ENCODE measurements at places on chromosomes 1 and 21.

DNA sequence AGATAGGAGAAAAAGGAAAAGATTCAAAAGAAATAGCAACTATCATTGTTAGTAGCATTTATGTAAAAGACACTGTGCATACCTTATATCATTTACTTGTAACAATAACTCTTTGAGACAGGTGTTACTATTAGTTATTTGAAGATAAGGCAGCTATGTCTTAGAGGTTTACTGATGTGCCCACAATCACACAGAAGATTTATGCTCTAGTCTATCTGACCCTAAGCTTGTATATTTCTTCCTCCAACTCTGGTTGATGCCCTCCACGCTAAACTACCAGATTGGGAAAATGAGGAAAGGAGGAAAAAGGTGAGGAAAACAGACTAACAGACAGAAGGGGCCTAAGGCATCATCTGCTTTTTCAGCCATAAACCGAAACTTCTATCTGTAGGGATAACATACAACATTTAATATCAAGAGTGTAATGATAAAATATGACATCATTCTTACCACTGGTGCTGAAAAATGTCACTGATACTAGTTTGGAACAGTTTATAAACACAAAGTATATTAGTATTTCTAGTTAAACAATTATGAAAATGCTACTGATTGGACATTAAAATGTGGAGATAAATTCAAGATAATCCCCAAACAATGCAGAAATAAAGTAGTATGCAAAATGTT is 5.1 kb downstream of the COLGALT2 start:
- no peak for DNase-seq

DNA sequence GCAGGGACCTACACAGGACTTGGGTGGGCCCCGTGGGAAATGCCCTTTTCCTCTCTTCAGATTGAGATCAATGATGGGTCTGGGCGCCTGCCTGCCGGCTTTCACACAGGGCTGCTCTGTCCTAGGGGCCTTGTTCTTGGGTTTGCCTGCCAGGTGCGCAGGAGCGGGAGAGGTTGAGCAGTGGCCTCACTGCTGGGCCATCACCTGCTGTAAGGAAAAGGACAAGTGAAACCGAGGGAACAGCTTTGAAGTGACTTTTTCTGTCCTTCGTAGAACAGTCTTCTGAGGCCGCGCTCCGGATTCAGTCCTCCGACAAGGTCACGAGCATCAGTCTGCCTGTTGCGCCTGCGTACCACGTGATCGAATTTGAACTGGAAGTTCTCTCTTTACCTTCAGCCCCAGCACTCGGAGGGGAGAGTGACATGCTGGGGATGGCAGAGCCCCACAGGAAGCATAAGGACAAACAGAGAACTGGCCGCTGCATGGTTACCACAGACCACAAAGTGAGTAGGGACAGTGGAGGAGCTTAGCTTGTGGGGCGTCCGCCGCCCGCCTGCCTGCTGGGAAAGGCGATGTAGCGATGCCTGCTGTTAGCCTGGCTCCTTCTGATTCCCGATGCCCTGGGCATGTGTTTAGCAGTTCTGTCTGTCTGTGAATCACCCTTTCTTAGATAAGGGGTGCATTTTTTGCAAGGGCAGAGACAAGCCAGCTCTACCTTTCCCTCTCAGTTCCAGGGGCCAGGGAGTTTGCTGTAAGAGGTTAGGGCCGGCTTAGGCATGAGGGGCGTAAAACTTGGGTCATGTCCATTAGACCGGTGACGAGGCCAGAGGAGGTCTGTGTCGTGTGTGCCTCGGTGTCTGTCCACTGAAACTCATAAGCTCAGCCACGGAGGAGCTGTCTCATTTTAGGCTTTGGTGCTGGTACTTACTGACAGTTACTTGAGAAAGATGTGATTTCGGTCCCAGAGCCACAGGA is 19.5 kb upstream of the PWP2 start:
- no peak for DNase-seq

DNA sequence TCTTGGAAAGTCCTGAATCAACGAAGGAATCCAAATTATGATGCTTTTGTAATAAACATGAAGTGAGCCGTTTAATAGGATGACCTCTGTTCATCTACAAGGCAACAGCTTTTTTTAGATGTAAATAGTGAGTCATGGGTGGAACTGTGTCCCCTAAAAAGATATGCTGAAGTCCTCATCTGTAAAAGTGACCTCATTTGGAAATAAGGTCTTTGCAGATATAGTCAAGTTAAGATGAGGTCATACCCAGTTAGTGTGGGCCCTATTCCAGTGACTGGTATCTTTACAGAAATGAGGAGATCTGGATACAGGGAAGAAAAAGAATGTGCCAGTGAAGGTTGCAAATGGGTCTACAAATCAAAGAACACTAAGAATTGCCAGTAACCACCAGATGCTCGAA is 1287.3 kb upstream of the ADGRL4 start:
- no peak for DNase-seq

DNA sequence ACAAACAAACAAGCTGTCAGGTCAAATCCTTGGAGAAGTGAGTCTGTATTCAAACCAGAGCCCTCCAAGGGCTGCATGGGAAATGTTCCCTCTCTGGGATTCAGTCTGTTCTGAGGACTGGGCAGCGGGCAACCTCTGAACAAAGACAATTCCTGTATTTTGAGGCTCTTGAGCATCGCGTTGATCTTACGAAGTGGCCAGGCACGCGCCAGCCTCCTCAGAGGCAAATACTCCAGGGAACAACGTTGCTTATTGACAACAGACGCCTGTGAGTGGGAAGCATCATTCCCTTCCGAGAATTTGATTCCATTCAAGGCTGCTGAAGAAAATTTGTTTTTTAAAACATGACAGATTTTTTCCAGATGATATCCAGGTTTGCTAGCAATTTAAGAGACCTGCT is 20.0 kb upstream of the TACSTD2 start:
- DNase-seq: no peak

- DNase-seq: no peak
Measured at GRCh38 chr1:98177751-98178150, 256.9 kb upstream of the DPYD start.

GRCh38 chr1:235093013-235093695 is 35.5 kb downstream of the TOMM20 start:
- DNase-seq: no peak

DNA sequence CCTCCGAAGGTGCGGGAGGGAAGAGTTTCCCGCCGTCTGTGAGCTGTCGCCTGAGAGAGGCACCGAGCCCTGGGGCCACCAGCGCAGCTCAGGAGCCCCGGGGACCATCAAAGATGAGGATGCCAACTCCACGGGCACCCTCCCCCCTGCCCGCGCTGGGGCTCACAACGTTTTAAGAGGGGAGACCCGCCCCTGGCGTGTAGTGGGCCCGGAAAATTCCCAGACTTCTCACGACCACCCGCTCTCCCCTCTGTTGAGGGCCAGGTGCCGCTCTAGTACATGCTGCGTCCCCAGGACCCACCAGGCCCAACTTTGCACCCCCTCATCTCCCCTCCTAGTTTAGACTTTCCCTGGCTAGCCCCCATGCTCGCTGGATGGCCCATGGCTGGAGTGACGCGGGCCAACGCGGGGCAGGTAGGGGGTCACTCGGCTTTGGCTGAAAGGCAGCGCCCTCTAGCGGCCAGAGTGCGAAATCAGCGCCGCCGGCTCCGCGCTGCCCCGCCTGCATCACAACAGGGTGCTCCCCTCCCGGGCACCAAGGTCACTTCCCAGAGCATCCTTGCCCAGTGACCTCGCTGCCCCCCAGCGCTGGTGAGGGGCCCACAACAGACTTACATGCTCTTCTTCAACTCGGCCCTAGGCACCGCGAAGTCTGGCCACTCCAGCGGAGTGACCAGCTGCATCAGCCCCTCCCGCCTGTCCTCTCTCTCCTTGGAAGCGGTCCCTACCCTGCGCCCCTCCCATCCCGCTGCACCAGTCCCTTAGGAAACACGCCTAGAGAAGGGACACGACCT is 1.8 kb downstream of the CD160 start:
- peak; percentile 69 for DNase-seq

GRCh38 chr1:172229942-172230341 is 190.5 kb upstream of the C1orf105 start:
- no peak for DNase-seq

DNA sequence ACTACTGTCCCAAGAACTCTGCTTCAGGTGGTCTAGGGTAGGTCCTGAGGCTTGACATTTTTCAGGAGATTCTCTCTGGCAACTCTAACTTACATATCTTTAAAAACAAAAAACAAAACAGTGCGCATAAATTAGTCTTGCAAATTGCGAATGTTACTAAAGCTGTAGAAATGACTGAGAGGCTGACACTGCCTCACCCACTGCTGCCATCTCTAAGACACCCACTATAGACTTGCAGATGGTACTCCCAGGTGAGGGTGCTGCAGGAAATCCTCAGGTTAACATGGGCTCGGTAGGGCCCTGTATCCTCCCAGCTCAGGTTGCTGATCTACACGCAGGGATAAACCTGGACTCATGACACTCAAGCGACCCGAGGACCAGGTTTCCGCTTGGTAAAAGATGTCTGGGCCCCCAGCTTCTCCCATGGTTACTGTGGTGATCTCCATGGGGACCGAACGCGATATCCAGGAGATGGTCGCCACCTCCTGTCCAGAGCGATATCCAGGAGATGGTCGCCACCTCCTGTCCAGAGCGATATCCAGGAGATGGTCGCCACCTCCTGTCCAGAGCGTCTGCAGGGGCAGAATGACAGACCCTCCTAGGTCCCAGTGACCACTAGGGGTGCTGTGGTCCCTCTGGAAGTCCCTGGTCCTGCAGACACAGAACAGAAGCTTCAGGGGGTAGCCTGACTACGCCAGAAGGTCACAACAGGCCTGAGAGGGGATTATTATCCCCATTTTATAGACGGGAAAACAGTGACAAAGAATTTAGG is 16.2 kb upstream of the LY9 start:
- DNase-seq: no peak

- DNase-seq: peak; percentile 59
Measured at GRCh38 chr1:85307987-85308832, 31.8 kb upstream of the BCL10 start.

DNA sequence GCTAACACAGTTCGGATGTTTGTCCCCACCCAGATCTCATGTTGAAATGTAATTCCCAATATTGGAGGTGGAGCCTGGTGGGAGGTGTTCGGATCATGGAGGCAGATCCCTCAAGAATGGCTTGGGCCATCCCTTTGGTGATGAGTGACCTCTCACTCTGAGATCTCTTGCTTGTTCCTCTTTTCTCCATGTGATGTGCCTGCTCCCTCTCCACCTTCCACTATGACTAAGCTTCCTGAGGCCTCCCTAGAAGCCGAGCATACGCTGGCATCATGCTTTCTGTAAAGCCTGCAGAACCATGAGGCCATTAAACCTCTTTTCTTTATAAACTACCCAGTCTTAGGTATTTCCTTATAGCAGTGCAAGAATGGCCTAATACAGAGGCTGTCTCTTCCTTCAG is 8.1 kb upstream of the PLA2G5 start:
- no peak for DNase-seq

DNA sequence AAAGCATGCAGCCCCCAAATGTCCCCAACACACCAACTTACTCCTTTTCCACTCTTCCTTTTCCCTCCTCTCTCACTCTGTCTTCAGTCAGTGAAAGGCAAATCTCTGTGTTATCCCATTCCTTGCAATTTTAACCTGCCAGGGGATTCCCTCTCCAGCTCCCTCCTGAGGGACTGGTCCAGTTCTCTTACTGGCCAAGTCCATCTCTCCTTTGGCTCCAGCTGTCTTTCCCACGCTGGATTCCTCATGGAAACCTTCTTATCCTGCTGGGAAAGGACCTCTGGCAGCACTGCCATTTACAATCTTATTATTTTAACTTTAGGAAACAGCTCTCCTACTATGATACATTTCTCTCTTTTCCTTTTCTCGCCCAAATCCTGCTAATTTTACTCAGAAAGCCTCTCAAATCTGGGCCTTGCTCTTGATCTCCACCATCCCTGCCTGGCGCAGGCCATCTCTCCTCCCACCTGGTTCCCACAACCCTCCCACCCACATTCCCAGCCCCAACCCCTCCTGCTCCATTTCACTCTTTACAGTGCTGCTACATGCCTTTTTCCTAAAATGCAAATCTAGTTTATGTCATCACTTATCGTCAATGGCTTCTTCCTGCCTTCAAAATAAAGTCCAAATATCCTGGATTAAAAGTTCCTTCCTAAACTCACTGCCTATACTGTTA is 72.7 kb upstream of the CNN3 start:
- no peak for DNase-seq
